ENCODE measurements at places on chromosomes 12 and 14. TPM values are rescaled to one million over a fixed set of nuclear protein-coding genes. Genes with fewer than 3 reads are reported as not detected.
A peak's percentile ranks its signal among the peaks of the same experiment; 100 is the strongest.

The CCDC177 gene
- total RNA-seq = not detected

The GMPR2 gene
- 78.6 TPM for total RNA-seq

The PIANP gene
- 0.41 TPM for total RNA-seq

The UTP20 gene
- total RNA-seq = 17.2 TPM

The FAR2 gene
- not detected for total RNA-seq

The MYF5 gene
- total RNA-seq = not detected

- H3K27ac ChIP-seq = no peak overlapping the region
- no peaks in the 10 kb centered on the region for H3K36me3 ChIP-seq
- no peaks in the 10 kb centered on the region for H3K27me3 ChIP-seq
Measured at GRCh38 chr12:6667559-6668210, 4.8 kb upstream of the ING4 start.

- no peaks in the 10 kb centered on the region for H3K27me3 ChIP-seq
- no peak overlapping the region for H3K4me3 ChIP-seq
- peaks cover 52% of the 10 kb centered on the region for H3K36me3 ChIP-seq
- DNase-seq = no peak
Measured at GRCh38 chr12:82375201-82375600, 16.9 kb downstream of the METTL25 start.

DNA sequence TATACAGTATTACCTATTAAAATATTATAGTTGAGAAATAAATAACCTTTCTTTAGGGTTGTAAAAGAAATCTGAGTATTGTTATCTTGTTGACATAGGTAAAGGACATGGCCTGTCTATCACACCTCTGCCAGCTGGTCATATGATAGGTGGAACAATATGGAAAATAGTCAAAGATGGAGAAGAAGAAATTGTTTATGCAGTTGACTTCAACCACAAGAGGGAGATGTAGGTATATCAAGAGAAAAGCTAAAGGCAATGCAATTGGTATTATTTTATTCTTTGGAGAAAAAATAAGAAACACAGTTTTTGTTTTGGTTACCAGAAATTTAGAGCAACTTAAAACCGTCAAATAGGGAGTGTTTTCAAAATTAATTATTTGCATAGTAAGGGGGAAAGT is 13.5 kb downstream of the CPSF2 start:
- H3K4me3 ChIP-seq = no peak overlapping the region
- peak; percentile 39 for DNase-seq
- H3K4me1 ChIP-seq = peaks cover under 1% of the 10 kb centered on the region
- no peaks in the 10 kb centered on the region for H3K27me3 ChIP-seq

DNA sequence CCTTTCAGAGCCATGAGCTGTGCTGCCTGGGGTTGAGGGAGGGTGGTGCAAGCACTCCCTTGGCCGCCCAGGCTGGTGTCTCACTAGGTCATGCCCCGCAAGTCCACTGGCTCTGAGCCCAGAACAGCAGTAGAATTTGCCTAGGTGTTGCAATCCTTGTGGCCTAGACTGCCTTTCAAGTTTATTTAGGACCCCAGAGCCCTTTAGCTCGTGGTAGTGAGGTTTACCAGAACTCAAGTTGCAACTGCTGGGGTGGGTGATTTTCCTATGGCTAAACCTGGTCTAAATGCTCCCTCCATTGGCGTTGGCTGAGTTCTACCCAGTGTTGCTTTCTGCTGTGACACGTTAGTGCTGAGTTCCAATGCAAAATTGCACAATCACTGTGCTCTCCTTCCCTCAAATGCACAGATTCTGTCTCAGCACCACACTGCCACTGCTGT is 287.2 kb downstream of the BCAT1 start:
- H3K36me3 ChIP-seq = no peaks in the 10 kb centered on the region
- DNase-seq = no peak
- no peak overlapping the region for H3K27ac ChIP-seq
- no peak overlapping the region for H3K4me3 ChIP-seq

GRCh38 chr12:55830601-55831446 is 1.4 kb upstream of the DNAJC14 start:
- no peaks in the 10 kb centered on the region for H3K36me3 ChIP-seq
- DNase-seq = peak; percentile 71
- peaks cover 61% of the 10 kb centered on the region for H3K4me1 ChIP-seq
- peak overlapping the region; percentile 95 for H3K27ac ChIP-seq

- H3K4me1 ChIP-seq = no peaks in the 10 kb centered on the region
- H3K27ac ChIP-seq = no peak overlapping the region
- H3K36me3 ChIP-seq = no peaks in the 10 kb centered on the region
- no peak for DNase-seq
Measured at GRCh38 chr12:53770281-53770680, 18.5 kb upstream of the CISTR start.

DNA sequence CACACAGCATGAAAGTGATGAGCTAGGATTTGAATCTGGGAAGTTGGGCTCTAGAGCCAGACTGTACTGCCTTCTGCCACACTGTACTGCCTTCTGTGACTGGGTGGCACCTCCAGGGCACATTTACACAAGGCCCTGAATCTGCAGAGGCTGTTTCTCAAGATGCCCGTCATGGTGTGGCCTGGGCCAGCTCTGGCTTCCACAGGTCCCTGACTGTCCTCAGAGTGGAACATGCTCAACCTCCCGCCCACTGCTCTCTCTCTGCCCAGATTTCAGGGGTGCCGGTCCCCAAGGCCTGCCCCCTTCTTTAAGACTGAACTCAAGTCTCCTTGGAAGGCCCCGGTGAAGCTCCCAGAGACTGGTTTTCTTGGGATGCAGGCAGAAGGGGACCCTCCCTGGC is 50.2 kb downstream of the C14orf132 start:
- no peaks in the 10 kb centered on the region for H3K36me3 ChIP-seq
- no peak overlapping the region for H3K4me3 ChIP-seq
- no peak overlapping the region for H3K27ac ChIP-seq
- H3K27me3 ChIP-seq = peaks cover 29% of the 10 kb centered on the region
- H3K4me1 ChIP-seq = no peaks in the 10 kb centered on the region

GRCh38 chr12:67669934-67670631 is 21.5 kb downstream of the DYRK2 start:
- H3K27me3 ChIP-seq = no peaks in the 10 kb centered on the region
- H3K36me3 ChIP-seq = peaks cover 30% of the 10 kb centered on the region
- H3K4me1 ChIP-seq = peaks cover 54% of the 10 kb centered on the region
- no peak overlapping the region for H3K4me3 ChIP-seq

DNA sequence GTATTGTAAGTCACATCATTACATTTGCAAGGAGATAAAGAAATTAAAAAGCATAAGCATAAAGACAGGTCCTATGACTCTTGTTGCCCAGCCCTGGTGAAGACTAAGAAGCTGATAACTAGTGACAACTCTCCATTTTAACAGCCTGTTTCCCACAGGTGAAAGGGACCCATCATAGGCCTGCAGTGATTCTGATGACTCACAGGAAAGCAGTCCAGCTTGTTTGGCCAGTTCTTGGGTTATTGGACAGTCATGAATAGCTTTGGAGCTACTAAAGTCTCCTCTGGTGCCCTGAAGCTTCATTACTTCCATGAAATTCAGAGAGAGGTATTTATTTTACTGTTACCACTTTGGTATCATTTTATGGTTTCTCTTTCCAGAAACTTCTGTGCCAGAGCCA is 55.5 kb upstream of the DYRK2 start:
- peaks cover 55% of the 10 kb centered on the region for H3K4me1 ChIP-seq
- no peaks in the 10 kb centered on the region for H3K27me3 ChIP-seq
- H3K4me3 ChIP-seq = peak overlapping the region; percentile 39
- DNase-seq = no peak
- peak overlapping the region; percentile 43 for H3K27ac ChIP-seq

DNA sequence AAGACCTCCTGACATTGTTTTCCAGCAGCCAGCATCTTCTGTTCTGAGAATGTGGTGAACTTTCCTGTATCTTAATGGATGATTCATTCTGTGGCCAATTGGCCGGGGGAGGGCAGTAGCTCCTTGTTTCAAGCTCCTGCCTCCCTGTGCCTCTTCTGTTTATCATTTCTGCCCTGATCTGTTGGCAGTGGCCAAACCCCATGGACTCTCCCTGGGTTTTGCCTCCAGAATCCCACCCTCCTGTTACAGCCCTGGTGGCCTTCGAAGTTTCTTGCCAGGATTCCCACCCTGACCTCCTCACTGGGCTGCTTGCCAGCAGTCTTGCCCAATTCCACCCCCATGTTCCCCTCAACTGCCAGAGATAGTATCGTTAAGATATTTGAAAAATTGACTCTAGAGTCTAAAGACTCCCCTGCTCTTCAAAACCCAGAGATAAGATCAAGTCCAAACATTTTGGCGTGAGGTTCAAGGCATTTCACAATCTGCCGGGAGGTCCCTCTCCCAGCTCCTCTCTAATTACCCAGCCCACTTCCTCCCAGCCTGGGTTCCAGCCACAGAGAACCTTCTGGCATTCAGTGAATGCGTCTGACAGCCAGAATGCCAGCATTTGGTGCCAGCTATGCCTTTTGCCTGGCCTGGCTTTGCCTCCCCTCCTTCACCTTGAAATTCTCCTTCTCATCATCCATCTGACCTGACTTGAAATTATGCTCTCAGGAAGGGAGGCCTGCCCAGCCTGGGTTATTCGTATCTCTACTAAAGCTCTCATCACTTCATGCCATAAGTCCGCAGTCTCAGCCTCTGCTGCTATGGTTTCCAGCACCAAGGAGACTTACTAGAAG is 37.7 kb upstream of the TXNRD1 start:
- H3K4me1 ChIP-seq = no peaks in the 10 kb centered on the region
- H3K4me3 ChIP-seq = no peak overlapping the region
- H3K27ac ChIP-seq = no peak overlapping the region
- DNase-seq = no peak
- H3K36me3 ChIP-seq = no peaks in the 10 kb centered on the region

Measured in naive thymus-derived CD8-positive, alpha-beta T cell (primary cell).